Stimulated activated CD4-positive, alpha-beta T cell treated with anti-CD3 and anti-CD28 coated beads, TNF-alpha, amount 100 ng/mL, for 48 hours (primary cell): ENCODE measurements at places on chromosomes 1 and 21.
A peak's percentile ranks its signal among the peaks of the same experiment; 100 is the strongest.

DNA sequence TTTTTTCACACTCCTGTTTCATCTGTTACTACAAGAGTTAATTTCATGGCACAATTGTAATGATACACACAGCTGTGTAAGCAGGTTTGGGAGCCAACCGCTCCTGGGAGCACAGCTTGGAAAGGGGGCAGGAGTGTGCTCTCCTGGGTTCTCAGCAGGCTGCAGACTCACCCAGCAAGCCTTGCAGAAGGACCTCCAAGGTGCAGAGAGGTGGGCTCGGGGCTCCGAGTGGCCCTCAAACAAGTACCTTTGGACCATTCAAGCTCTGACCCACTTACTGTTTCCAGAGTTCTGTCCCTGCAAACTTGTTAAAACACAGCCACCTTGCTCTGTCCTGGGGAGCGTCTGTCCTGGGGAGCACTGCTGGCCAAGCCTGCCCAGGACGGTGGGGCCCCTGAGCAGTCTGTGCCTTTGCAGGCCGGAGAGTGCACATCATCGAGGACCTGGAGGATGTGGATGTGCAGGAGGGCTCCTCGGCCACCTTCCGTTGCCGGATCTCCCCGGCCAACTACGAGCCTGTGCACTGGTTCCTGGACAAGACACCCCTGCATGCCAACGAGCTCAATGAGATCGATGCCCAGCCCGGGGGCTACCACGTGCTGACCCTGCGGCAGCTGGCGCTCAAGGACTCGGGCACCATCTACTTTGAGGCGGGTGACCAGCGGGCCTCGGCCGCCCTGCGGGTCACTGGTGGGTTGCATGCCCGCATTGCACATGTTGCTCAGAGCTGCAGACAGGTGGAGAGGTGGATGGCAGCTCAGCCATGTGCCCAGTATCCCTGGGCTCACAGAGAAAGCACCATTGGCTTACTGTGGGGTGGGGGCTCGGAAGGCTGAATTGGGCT lies 78.0 kb downstream of the OBSCN start:
- no peak for DNase-seq

- DNase-seq, result no peak
Measured at GRCh38 chr1:171984850-171985485, 143.7 kb downstream of the DNM3 start.

DNA sequence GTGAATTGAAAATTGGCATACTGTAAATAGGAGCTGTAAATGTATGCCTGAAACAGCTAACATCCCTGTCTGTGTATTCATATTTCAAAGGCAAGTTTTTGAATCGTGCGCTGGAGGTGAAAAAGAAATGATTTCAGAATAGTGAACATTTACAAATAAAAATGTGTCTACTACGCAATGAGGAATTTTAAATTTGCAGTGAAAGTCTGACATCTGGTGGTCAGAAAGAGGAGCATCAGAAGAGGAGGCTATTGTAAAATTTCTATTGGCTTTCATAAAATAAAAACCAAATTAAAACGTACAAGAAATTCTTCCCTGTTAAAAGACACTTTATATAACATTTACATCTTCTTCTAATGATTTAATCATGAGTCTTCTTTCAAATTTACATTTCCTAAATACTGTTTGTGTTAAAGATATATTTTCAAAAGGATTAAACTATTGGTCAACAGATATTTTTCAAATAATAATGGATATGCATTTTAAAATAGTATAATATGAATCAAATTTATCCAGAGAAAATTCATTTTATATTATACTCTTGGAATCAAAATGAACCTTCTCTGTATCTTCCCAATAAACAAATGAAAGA lies 113.7 kb upstream of the RRP15 start:
- DNase-seq, result no peak

GRCh38 chr1:162921311-162921710 lies 60.3 kb upstream of the CCDC190 start:
- DNase-seq, result no peak

DNA sequence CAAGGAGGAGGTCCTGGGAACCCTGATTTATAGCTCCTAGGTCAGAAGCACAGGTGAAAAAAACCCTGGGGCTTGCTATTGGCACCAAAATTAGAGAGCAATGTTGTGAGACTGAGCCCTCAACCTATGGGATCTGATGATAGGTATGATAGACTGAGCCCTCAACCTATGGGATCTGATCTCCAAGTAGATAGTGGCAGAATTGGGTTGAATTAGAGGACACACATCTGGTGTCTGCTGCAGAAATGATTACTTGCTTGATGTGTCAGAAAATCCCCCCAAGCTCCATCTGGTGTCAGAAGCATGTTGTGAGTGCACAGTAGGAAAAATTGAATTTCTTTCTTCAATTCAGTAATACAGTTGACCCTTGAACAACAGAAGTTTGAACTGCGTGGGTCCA lies 62.4 kb downstream of the MAP3K21 start:
- DNase-seq, result no peak

- DNase-seq, result no peak
Measured at GRCh38 chr21:26776310-26777021, 68.7 kb downstream of the ADAMTS1 start.

GRCh38 chr21:27257908-27258556 lies 291.1 kb upstream of the ADAMTS5 start:
- no peak for DNase-seq

DNA sequence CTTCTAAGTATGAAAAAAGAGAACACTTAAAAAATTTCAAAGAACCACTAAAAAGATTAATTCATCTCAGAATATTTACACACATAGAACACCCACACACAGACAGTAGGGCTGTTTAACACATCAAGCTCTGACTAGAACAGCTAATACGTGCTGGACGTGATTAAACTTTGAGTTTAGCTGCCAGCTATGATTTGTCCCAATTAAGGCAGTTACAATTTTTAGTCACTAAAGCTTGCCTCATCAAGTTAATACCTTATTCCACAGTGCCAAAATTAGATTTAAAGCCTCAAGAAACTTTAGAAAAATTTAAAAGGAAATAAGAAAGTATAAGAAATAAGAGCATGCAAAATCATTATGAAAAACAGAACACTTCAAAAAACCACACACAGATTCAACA lies 18.9 kb downstream of the SLC16A1 start:
- DNase-seq, result no peak

DNA sequence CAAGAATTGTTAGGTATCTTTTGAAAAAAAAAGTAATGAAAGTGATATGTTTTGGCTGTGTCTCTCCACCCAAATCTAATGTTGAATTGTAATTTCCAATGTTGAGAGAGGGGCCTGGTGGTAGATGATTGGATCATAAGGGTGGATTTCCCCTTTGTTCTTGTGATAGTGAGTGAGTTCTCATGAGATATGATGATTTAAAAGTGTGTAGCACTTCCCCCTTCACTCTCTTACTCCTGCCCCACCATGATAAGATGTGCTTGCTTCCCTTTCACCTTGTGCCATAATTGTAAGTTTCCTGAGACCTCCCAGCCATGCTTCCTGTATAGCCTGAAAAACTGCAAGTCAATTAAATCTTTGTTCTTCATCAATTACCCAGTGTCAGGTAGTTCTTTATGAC lies 70.7 kb downstream of the XCL2 start:
- DNase-seq, result no peak

- DNase-seq, result no peak
Measured at GRCh38 chr21:33266789-33267135, 595 bp downstream of the IL10RB start.

GRCh38 chr1:93180723-93181613 lies at the start of gene CCDC18:
CCDC18 (plus strand) TSS chr1:93180724; CDS start chr1:93183362, 2,638 bp downstream.
- DNase-seq, result no peak

DNA sequence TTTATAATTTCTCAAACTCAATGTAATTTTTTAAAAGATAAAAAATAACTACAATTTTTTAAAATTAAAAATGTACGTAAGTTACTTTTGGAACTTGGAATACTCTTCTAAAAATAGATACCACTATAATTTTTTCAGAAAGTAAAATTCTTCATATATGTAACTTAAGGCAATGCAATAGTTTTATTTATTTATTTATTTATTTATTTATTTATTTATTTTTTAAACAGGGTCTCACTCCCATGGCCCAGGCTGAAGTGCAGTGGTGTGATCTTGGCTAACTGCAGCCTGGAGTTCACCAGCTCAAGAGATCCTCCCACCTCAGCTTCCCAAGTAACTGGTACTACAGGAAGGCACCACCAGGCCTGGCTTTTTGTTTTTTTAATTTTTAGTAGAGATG lies 3.1 kb upstream of the KRTAP23-1 start:
- DNase-seq, result no peak

DNA sequence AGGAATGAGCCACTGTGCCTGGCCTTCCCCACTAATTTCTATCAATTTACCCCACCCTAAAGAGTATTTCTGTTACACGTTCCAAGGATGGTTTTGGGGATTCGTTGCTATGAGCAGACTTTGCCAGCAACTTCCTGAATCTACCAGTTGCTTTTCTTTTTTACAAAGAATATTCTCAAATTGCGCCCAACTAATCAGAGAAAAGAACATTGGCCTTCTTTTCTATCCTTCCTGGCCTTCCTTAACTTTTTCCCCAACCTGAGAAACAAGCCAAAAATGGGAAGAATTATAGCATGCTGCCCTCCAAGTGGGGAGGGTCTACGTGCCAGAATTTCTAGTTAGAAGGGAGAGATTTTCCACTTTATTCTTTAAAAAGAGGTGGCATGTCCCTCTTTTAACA lies 44.9 kb upstream of the SLC45A1 start:
- DNase-seq, result no peak

- peak; percentile 19 for DNase-seq
Measured at GRCh38 chr1:107057197-107058133, 991 bp downstream of the PRMT6 start.

- no peak for DNase-seq
Measured at GRCh38 chr1:206905295-206906164, 8.3 kb downstream of the IL24 start.

GRCh38 chr1:32619701-32620485 lies 30.5 kb downstream of the ZBTB8OS start:
- no peak for DNase-seq
